ENCODE measurements at places on chromosomes 5 and 9.

DNA sequence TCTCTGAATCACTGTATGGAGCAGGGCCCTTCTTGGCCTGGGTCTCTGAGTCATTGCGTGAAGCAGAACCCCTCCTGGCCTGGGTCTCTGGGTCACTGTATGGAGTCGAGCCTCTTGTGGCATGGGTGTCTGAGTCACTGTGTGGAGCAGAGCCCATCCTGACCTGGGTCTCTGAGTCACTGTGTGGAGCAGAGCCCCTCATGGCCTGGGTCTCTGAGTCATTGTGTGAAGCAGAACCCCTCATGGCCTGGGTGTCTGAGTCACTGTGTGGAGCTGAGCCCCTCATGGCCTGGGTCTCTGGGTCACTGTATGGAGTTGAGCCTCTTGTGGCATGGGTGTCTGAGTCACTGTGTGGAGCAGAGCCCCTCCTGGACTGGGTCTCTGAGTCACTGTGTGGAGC lies 94.0 kb upstream of the RAPGEF1 start:
- DNase-seq: no peak

GRCh38 chr5:17151686-17152085 lies 65.7 kb upstream of the BASP1 start:
- no peak for DNase-seq

DNA sequence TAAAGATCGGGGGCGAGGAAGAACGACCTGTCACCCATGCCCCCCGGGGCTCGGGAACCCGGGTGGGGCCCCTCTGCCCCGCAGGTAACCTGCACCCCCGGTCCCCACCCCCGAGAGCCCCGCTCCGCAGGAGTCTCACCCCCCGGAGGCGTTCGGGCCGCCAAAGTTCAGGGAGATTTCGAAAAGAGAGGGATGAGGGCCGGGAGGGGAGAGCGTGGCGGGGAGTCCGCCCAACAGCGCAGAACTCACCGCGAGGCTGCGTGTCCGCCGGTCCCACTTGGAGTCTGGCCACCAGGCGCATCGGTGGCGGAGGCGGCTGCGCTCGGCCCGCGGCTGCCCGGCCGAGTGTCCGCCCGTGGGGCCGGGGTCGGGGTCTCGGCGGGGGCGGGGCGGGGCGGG lies at the start of gene PHF19:
Gene PHF19 (minus strand): TSS at position 347 of the 399 bp plus-strand sequence. CDS start 2,447 bp downstream, outside the sequence.
- no peak for DNase-seq

- no peak for DNase-seq
These were observed 329.6 kb downstream of the ADAMTS6 start for GRCh38 chr5:65152131-65152530.

GRCh38 chr5:140480310-140481014 lies 67.0 kb upstream of the EIF4EBP3 start:
- no peak for DNase-seq

GRCh38 chr9:123359106-123359505 lies 3.1 kb downstream of the CRB2 start:
- no peak for DNase-seq

- DNase-seq: no peak
These were observed 6.6 kb downstream of the GOLGA1 start for GRCh38 chr9:124934290-124934689.

DNA sequence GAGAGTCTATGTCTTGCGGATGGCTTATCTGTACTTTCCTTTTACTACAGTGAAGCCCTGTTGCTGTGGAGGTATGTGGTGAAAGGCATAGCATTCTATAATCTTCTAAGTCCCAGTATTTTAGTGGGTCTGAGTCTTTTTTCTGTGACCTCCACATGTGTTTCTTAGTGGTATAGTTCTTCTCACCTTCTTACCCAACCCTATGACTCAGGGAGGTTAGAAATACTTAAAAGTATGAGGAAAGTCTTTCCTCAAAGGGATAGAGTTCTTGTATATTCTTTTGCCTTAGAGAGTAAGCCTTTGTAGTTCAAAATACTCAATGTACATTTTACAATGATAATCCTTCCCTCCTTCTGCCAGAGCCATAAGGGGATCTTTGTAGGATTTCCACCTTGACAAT lies 621.9 kb upstream of the CTNND2 start:
- no peak for DNase-seq

- no peak for DNase-seq
These were observed 285.3 kb upstream of the DMRT1 start for GRCh38 chr9:556199-556598.

DNA sequence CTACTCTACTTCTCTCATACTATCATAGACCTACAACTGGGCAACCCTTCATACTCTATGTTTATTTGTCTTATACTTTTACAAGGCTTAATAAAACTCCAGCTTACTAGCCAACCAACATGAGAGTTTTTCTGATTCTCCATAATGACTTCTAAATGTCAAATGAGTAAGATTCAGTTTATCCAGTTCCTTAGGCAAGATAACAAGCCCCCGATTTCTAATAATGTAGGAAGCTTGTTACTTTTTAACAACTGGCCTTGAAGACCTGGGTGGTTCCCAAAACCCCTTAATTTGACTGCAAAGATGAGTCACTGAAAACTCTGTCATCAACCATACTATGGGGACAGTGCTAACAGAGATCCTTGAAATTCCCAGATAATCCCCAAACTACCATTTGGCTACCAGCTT lies 294.6 kb upstream of the ACTBL2 start:
- no peak for DNase-seq

DNA sequence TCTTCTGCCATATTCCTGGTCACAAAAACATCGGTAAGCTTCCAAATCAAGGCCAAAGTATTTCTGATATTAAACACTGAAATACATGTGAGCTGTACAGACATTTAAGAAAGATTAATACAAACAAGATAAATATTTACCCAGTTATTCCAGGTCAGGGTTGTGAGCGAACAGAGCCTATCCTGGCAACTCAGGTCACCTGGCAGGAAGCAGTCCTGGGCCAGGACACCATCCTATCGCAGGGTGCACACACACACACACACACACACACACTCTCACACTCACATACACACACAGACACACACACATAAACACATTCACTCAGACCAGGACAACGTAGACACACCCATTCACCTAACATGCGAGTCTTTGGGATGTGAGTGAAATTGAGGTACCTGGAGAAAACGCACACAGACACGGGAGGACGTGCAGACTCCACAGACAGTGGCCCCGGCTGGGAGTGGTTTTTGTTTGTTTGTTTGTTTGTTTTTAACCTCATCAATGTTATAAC lies 82.4 kb upstream of the CACNA1B start:
- DNase-seq: no peak

DNA sequence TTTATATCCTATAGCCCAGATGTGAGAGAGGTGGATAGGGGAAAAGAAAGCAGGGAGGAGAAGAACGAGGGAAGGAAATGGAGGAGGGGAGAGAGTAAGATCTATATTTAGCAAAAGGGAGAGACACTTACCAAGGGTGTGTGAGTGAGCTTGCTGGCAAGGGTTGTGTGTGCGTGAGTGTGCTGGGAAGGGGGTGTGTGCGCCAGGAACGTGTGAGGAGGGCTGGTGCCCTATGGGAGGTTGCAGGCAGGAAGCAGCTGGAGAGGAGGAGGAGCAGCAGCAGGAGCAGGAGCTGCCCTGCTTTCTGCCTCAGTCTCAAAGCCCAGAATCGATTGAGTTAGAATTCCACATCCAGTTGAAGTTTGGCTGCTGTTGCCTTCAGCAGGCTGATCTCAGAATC lies 148.3 kb upstream of the RUSC2 start:
- DNase-seq: peak; percentile 29

GRCh38 chr5:2742921-2743679 lies 8.4 kb downstream of the IRX2 start:
- DNase-seq: no peak

GRCh38 chr5:27474395-27474794 lies 436.0 kb upstream of the CDH9 start:
- no peak for DNase-seq

- no peak for DNase-seq
These were observed 71.7 kb upstream of the KLF9 start for GRCh38 chr9:70486127-70486526.

DNA sequence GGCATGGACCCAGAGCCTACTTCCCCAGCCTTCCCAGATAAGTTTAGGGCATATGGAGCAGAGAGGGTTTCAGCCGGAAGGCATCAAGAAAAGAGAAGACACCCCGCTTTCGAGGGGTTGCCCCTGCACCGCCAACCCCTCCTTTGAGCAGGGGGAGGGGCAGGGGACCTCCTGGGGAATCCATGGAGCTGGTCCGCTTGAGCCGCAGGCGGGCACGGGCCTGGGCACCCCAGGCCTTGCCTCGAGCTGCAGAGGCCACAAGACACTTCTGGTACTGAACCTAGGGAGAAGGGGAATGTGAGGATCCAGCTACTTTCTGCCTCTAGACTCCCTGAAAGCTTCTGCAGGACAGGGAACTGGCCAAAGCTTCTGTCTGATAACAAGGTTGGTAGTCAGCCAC lies 1.3 kb upstream of the SRA1 start:
- DNase-seq: no peak

DNA sequence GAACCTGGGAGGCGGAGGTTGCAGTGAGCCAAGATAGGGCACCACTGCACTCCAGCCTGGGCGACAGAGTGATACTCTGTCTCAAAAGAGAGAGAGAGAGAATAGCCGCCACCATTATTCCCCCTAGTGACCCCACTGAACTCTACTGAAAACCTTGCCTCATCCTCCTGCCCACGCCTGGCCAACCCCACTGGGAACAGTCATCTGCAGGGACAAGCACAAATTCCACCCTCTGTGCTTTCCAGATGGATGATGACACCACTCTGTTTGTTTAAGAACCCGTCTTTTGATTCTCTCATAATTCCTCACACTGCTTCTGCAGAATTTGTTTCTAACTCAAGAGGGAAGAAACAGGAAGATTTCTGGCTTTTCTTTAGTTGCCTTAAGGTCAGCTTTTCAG lies 12.2 kb downstream of the BHMT2 start:
- DNase-seq: no peak

DNA sequence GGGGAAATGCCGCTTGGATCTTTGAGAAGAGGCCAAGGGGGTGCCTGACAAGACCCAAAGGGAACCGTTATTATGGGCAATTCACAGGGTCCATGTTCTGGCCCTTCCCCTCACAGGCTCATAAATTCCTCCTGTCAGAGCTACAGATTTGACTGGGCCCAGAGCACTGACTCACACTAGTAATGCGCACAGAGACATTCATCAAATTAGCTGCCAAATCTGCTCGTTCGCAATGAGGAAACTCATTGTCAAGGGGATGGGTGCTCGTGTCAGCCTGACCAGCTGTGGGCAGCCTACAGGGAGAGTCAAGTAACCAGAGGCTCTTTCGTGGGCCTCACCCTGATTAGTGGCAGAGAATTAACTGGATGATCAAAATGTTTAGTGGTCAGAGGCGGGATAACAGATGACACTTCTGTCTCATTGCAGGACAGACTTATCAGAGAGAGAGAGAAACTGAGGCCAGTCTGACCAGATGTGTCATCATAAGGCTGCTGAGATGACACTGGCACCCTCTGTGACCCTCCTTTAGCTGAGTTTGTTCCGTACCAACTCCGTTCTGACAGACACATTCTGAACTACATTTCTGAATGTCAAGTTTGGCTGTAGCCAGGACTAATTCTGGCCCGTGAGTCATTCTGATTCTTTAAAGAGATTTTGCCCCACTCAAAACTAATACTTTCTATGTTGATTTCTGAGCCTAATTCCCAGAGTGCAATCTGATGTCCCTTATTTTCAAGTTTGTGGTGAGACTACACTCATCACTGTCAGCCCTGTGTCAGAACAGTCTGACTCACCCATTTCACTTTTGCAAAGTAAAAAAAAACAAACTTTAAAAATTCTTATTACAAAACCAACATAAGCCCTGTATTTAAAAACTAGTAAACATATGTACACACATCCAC lies 377.1 kb downstream of the ACTL7B start:
- DNase-seq: no peak

GRCh38 chr5:151451626-151452520 lies 4.5 kb downstream of the SLC36A1 start:
- DNase-seq: no peak

DNA sequence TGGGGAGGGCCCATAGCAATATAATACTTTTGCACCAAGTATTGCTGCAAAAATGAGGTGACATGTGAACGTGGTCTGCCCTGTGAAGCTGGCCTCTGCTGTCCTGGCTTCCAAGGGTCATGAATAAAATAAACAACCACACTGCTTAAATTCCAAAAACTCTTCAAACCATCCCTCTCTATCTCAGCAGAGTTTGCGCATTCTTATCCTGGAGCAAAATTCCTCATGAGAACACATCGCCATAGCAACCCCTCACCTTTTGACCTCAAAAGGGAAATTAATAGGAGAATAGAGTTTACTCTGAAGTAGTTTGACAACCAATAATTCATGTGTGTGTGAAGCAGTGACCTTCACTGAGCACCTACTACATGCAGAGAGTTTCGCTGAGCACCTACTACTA lies 342.9 kb downstream of the SPOCK1 start:
- no peak for DNase-seq

DNA sequence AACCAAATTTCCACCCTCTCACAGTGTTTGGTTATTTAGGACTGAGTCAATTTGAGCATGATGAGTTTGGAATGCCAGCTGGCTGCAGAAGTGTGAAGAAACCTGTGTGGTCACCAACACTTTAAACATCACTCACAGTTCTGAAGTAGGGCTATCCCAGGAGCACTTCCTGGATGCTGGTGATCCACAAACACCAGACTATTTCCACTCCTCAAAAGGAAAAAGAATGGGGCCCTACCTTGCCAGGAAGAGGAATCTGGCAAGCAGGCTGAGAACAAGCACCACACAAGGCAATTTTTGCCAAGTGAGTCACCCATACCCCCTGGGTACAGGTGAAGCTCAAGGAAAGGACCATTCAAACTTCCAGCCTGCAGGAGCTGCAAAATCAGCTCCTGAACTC lies 294.2 kb upstream of the PTGER4 start:
- no peak for DNase-seq

DNA sequence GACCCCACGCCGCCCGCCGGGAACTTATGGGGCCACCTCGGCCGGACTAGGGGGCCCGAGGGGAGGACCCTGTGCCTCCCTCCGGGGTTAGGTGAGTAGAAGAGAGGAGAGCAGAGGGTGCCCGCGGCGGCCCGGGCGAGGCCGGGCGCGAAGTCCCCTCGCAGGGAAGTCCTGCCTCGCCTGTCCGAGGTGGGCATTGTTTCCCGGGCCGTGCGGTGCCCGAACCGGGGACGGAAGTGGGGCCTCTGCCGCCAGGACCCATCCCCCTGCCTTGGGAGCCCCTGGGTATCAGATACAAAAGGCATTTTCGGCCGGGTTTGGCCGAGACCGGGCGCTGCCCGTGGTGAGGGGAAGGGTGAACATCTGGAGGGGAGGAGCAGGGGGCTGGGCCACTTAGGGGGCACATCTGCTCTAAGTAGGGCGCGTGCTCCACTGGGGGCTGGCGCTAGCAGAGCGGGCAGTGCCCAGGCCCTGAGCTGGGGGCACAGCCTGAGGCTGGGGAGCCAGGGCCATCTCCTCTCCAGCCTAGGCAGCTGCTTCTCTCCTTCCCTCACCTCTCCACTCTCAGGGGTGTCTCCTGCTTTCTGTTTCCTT lies 48.2 kb downstream of the DAB2IP start:
- no peak for DNase-seq

GRCh38 chr5:168443533-168443932 lies 42.7 kb upstream of the RARS1 start:
- DNase-seq: no peak

DNA sequence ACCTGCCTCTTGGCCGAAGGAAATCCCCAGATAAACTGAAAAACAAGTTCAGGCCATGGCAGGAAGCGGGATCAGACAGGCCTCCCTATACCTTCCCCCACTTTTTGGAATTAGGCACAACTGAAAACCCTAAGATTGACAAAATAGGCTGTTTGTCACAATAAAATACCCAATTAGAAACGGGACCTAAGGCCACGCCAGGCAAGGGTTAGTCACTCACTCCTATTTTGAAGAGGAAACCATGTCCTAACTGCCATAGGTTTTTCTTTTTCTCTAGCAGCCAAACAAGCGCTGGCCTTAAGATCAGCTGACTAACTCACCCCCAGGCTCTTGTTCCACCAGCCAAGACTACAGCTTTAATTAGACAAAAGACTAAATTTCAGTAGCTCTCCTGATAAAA lies 11.9 kb downstream of the FBP2 start:
- DNase-seq: no peak
